ENCODE measurements at places on chromosomes 3 and 15. TPM values are rescaled to one million over a fixed set of nuclear protein-coding genes. Genes with fewer than 3 reads are reported as not detected.
A peak's percentile ranks its signal among the peaks of the same experiment; 100 is the strongest.

Gene ERC2
- 29.0 TPM for total RNA-seq

Gene GXYLT2
- 43.1 TPM for total RNA-seq

Gene SLC15A2
- total RNA-seq = 2.7 TPM

Gene GABRR3
- total RNA-seq = not detected

Gene KLF15
- total RNA-seq = 9.5 TPM

Gene FRMD5
- total RNA-seq = 59.7 TPM

Gene PRRT3
- total RNA-seq = 11.0 TPM

Gene ACKR4
- not detected for total RNA-seq

Gene HCN4
- 93.1 TPM for total RNA-seq

Gene BSN
- total RNA-seq = 2.1 TPM

- DNase-seq = peak; percentile 93
Measured at GRCh38 chr3:172201870-172202236, 162.5 kb downstream of the FNDC3B start.

DNA sequence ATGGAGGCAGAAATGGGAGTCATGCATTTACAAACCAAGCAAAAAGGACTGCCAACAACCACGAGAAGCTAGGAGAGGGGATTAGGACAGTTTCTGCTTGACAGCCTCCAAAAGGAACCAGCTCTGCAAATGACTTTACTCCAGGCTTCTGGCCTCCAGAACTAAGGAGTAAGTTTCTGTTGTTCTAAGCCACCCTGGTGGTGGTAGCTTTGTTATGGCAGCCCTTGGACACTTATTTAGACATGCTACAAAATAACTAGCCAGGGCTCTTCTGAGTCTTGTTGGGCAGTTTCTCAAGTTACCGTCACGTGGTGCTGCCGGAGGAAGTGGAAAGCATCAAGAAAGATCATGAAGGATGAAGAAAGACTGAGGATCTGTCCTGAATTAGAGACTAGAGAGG lies 386.5 kb downstream of the LRTM1 start:
- DNase-seq = no peak

DNA sequence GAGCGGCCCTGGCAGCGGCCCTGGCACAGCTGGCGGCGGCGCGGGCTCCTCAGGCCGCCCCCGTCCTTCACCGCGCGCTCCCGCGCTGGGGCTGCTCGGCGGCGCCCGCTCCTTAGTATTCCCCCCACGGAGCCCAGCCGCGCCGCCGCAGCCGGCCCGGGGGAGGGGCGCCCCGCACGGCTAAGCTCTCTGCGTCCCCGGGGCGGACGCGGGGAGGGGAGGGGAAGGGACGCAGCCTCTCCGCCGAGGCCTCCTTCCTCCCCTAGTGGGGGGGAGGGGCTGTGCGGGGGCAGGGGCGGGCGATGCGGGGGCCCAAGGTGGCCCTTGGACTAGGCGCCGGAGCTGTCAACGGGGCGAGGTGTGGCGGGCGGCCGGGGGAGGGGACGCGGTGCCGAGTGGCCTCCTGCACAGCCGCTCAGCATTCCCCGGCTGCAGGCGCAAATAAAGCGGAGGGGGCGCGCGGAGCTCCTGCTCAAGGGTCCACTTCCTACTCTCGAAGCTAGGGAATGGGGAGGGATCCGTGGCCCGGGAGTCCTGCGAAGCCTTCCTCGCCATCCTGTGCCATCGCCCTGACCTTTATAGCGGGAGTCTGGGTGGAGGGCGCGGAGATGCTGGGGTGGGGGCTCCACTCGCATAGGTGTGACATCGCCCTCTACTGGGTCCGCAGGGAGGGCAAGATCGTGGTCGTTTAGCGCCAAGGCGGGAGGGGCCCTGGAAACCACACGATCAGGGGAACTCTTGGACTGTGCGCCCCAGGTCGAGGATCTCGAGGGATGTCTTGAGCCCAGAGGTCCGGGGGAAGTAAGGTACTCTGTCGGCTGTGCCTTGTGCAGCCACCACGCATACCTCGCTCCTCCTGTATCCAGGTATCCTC lies 22.2 kb downstream of the EPHB3 start:
- DNase-seq = peak; percentile 94

GRCh38 chr15:43251185-43251870 lies 15.4 kb downstream of the TGM5 start:
- DNase-seq = no peak

DNA sequence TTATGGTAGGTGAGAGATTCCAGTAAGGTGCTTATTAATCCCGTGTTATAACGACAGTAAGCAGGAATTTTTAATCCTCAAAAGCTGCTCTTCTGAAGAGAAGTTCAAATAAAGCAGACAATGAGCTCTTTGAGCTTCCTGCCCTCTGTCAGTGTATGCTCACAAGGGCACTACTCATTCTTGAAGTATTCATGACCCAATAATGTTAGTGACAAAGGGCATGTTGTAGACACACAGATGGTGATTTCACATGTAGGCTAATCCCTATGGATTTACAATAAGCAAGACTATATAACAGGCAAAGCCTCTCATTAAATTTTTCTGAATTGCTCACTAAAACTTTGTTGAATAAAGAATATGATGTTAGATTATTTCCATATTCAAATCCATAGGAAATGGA lies 578.6 kb downstream of the RSL24D1 start:
- no peak for DNase-seq

GRCh38 chr15:70424937-70425411 lies 327.3 kb upstream of the TLE3 start:
- no peak for DNase-seq

DNA sequence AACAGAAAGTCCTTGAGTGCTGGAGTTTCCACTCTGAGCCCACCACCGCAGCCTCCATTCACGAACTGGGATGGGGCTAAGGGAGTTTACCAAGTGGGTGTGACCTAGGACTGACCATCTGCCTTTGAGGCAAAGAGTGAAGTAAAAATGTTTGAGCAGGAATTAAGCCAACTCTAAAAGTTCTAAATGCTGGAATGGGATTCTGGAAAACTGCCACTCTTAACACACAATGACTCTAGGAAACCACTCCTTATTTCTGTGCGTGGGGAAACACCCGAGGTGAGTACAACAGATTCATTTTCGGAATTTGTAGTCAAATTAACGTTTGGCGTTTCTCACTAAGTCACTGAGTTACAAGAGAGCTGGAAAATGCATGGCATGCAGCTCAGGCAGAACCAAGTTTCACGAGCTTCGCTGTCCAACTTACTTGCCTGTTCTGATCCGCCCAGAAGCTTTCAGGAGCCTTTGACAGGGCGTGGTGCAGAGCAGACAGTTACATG lies 31.6 kb downstream of the ISL2 start:
- DNase-seq = peak; percentile 41

DNA sequence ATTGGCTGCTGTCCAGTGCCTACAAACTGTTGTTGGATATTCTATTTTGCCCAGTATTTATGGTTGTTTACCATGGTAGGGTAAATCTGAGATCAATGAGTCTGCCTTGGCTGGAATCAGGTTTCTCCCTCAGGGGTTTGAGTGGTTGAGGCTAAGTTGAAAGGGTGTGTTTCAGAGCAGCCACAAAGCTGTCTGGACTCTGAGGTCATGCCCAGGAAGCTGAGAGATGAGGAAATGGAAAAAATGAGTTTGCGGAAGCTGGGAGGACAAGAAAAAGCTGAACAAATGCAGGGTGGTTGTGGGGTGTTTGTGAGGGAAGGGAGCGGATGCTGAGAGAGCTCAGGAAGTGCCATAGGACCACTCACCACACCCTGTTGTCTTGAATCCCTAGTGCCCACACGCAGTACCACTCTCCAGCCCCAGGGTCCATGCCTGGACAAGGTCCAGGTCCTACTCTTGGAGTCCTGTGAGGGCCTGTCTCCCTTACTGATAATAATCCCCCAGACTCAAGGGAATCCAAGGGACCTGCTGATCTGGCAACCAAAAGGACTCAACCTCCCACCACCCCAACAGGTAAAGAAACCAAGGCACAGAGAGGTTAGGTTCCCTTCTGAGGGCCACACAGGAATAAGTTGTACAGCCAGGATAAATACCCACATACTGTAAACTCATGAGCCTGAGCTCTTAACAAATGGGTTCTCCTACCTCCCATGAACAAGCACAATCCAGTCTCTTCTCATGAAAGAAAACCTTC lies 81.6 kb downstream of the PPCDC start:
- peak; percentile 94 for DNase-seq

GRCh38 chr3:31958701-31959152 lies 22.3 kb downstream of the OSBPL10 start:
- DNase-seq = no peak

DNA sequence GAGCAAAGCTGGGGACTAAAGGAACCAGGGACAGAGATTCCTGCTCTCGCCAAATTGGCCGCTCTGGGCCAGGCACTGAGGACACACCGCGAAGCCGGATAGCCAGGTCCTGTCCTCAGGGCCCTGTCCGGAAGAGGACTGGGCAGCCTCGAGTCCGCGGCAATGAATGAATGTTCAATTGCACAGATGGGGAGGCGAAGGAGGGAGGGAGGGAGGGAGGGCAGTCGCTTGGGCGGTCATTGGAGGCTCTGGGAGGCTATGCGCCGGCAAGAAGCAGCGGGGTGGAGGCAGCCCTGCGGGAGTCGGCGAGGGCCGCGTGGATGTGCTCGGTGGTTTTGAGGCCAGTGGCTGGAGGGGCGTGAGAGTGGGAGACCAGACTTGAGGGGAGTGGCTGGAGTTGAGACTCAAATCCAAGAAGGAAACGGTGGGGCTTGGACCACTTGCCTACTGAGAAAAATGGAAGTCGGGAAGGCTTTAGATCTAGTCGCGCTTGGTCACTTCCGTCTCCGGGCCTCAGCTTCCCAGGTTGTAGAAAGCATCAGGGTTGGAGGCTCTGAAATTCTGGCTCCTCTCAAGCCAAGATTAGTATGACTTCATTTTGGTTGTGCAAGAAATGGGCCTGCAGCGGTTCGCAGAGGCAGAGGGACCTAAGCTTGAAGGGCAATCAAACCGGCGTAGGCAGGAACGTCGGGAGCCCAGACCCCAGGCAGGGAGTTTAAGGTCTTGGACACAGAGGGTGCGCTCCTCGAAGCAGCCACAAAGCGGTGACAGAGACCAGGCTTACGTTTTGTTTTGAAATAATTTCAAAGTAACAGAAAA lies 21.1 kb upstream of the PLXND1 start:
- DNase-seq = peak; percentile 78

Data from cardiac muscle cell (in vitro differentiated cells and primary cell).